Activated CD8-positive, alpha-beta memory T cell treated with anti-CD3 and anti-CD28 coated beads, Interleukin-2, amount 10 ng/mL, durations not matched to agents 7 days and 5 days (primary cell): ENCODE measurements at places on chromosomes 6 and 20. TPM values are rescaled to one million over a fixed set of nuclear protein-coding genes. Genes with fewer than 3 reads are reported as not detected.

DNA sequence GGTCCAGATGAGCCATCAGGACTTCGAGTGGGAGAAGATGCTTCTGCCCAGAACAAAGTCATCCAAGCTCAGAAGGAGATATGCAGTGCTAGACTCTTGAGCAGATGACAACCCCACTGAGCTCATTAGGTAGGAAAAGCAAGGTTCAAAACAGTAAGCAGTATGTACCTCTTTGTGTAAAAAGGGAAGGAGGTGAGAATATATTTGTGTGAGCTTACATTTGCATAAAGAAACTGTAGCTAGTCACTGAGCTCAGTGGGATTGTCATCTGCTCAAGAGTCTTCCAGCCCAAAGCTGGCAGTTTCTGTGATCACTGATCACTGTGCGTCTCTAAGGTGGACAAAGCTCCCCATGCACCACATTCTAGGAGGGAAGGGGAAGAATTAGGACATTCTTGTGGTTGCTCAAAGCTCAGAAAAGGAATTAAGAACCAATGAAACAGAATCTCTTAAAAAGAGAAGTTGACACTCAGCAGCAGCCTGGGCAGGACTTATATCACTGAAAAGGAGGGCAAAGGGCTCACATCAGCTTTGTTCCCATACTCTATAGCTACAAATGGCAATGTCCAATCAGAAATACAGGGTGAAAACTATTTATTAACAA lies 90.0 kb upstream of the MAFB start:
- DNase-seq: no peak

Gene NUS1
- 32.9 TPM for total RNA-seq

- no peak for DNase-seq
These were observed 413.8 kb downstream of the PTPRT start for GRCh38 chr20:42775866-42776265.

GRCh38 chr6:88105741-88106340 lies 58.2 kb downstream of the SPACA1 start:
- DNase-seq: no peak
